Renal pelvis (tissue), 12 donors: ENCODE measurements at places on chromosomes 2 and 18. TPM values are rescaled to one million over a fixed set of nuclear protein-coding genes. Genes with fewer than 3 reads are reported as not detected.

- DNase-seq: no peak
Measured at GRCh38 chr2:197075754-197076337, 149.3 kb upstream of the PGAP1 start.

DNA sequence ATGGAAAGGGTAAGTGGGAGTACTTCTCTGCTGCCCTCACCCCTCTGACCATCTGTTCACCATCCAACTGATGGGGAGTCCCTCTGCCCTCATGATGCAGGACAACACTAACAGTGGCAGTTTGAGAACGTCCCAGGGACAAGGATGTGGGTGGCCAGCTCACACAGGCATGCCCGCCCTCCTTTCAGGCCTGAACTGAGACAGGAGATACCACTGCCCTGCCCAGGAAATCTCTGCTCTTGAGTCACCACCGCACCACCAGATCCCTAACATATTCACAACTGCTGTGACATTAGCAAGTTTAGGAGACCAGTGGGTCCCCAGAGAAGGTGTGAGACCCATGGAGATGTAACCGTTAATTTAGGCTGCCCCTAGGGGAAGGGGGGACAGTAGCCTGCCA, 66.2 kb downstream of the TRAPPC8 start:
- no peak for DNase-seq

- no peak for DNase-seq
Measured at GRCh38 chr2:112625474-112626114, 20.1 kb upstream of the SLC20A1 start.

The COL6A3 gene
- 262 TPM for polyA plus RNA-seq

- DNase-seq: no peak
Measured at GRCh38 chr2:62457556-62457955, 48.4 kb downstream of the TMEM17 start.

The TCF7L1 gene
- 62.1 TPM for polyA plus RNA-seq

The SCN2A gene
- polyA plus RNA-seq: 1.3 TPM

The UNC80 gene
- polyA plus RNA-seq: 1.3 TPM

DNA sequence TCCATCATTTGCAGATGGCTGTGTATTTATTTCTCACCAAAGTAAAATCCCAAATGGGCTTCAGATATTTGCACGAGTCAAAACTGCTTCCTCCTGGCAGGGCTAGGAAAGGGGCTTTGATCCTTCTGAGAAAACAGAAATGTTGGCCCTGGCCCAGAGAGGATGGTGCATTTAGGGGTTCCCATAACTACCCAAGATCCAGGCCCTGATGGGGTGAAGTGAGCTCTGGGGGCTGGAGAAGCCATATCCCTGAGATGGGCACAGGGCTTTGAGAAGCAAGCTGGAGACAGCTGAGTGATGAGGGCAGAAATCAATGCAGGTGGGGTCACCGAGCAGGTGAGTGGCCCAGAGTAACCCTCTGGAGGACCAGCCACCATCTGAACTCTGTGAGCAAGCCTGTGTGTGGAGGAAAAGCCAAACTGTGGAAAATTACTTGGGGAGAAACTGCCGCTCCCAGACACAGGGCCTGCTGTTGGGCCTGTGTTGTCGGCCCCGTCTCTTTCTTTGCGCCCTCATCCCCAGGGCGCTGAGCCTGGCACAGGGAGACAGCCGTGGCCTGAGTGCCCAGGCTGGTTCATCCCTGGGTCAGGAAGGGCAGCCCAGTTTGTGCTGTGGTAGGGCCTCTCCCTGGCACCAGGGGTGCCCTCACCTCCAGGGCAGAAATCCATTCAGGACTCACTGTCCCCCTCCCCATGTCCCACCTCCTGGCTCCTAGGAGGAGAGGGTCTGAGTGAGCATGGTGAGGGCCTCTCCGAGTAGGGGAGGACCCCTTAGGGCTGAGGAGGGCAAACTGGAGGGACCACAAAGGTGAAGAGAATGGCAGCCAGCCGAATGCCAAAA, 167.8 kb upstream of the HAAO start:
- no peak for DNase-seq

The NCKAP5 gene
- 6.2 TPM for polyA plus RNA-seq

The TUBB6 gene
- 61.3 TPM for polyA plus RNA-seq

The MOB1A gene
- polyA plus RNA-seq: 98.9 TPM

The RAMP1 gene
- polyA plus RNA-seq: 4.1 TPM

- no peak for DNase-seq
Measured at GRCh38 chr2:205780645-205781044, 98.3 kb downstream of the NRP2 start.

GRCh38 chr2:221109552-221109951, 462.6 kb downstream of the EPHA4 start:
- DNase-seq: no peak

The ALLC gene
- not detected for polyA plus RNA-seq

DNA sequence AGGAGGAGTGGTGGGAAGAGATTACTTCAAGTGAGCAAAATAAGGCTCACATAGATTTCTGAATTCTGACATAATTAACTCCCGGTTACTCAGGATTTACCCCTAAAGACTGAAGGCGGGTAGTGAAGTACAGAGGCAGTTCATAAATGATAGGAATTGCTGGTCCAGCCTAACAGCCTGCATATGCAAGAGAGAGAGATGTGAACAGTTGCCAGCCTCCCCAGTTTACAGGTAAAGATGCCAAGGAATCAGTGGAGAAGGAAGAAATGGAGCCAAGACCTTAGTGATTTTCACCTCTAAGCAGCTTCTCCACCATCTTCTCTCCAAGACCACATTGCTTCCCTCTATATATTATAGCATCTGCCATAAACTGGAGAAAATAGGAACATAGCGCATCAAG, 91.8 kb upstream of the THUMPD2 start:
- no peak for DNase-seq

DNA sequence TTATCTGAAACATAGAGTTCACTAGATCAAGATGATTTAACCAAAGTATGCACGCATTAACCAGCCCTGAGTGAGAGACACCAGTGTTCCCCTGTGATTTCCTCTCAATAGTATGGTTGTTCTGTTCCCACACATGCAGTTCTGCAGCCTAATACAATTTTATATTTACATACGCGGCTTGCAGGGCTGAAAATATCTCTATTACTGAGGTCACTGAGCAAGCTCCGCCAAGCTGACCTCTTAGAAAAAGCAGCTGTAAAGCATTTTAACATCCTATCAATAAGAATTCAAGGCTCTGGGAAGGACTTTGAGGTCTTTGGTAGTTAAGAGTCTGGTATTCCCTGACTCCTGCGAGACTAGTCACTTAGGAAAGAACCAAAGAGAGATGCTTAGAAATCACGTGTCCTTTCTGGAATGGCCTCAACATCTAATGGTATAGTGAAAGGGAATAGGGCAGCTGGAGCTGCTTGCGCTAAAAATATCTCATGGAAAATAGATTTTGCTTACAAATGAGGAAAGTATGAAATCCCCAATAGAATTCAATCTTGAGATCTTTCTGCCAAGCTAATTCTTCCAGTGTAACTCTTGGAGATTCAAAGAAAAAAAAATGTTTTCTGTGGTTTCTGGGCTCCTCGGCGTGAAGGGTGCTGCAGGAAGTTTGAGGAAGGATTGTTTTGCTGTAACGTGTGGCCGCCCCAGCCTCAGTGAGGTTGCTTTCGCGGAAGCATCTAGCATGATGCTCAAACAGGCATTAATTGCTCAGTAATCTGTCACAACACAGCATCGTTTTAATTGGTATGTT, 59.2 kb downstream of the DOCK10 start:
- peak; percentile 41 for DNase-seq

- DNase-seq: no peak
Measured at GRCh38 chr2:202373490-202373889, 2.6 kb upstream of the BMPR2 start.

- DNase-seq: peak; percentile 72
Measured at GRCh38 chr2:195898505-195899191, 170.0 kb downstream of the DNAH7 start.

The LONRF2 gene
- 1.9 TPM for polyA plus RNA-seq

DNA sequence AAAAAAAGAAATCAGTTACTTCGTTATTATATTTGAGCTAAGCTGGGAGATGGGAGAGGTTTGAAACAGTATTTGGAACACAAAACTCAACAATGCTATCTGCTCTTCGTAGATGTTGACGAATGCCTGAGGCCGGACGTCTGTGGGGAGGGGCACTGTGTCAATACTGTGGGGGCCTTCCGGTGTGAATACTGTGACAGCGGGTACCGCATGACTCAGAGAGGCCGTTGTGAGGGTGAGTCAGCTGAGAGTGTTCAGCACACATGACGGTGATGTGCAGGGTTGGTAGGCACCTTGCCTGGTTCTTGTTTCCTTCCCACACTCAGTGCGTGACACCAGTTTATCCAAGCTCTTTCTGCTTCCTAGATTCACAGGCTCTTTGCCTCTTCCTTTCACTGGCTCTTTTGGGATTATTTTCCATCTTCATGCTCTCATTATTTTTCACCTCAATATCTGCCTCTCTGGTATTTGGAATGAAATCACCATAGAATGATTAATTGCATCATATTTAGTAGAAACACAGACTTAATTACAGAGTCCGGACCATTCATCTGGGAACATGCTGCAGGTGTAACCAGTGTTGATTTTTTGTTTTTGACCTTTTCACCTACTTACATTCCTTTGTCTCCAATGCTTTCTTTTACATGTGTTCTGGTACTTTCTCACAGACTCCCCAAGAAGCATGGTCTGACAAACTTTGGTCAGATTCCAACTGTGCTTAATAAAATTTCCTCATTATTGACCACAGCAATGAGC, 200.6 kb upstream of the RASGRP3 start:
- no peak for DNase-seq

- no peak for DNase-seq
Measured at GRCh38 chr2:190387422-190387821, 20.7 kb upstream of the MFSD6 start.

The NETO1 gene
- 0.43 TPM for polyA plus RNA-seq

The TSPYL6 gene
- polyA plus RNA-seq: 0.07 TPM

The OTX1 gene
- not detected for polyA plus RNA-seq

DNA sequence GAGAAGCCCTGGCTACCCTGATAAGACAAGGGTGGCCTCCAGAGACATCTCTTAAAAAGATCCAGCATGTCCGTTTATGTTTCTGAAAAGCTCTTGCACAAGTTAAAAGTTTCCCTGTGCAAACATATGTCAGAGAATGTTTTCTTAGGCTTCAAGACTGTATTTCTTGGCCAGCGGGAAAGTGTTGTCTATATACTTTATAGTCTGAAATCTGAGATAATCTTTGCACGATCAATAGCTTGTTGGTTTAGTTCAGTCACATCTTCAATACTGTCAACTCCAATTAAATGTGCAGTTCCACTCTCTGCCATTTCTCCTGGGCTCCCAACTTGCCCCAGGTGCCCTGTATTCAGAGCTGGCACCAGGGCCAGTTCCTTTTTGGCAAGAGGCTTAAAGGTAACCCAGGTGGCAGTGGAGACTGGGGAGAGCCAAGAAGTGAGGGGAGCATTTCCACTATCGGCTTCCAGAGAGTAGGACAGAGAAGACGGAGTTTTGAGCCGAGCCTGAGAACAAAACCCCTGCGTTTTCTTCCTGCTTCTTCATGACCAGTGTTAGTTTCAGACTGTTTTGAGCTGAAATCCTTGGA, 64.4 kb downstream of the ACOXL start:
- DNase-seq: no peak

The GAREM1 gene
- polyA plus RNA-seq: 29.3 TPM

The IL36G gene
- polyA plus RNA-seq: 0.23 TPM

- DNase-seq: no peak
Measured at GRCh38 chr18:79519751-79520477, 124.2 kb downstream of the NFATC1 start.

The FAM161A gene
- 30.4 TPM for polyA plus RNA-seq

- DNase-seq: no peak
Measured at GRCh38 chr2:44889096-44889495, 52.4 kb upstream of the SIX3 start.

The MREG gene
- 19.9 TPM for polyA plus RNA-seq

The RRM2 gene
- polyA plus RNA-seq: 55.9 TPM

DNA sequence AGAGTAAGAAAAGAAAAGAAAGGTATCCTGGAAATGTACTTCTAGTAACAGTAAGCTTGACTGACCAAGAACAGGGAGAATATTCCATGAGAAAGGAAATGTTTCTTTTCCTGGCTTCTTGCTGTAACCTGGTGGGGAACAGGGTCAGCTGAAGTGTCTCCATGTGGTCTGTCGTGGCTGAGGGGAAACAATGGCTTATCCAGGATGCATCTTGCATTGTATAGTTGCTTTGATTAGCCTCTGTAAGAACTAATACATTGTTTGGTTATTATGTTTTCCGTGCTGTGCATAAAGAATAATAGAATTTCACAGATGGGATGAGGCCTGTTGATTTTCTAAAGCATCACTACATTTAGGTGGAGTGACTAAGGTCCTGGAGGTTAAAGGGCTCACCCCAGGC, 4.9 kb downstream of the CREG2 start:
- no peak for DNase-seq

- DNase-seq: no peak
Measured at GRCh38 chr2:48530033-48530811, at the start of gene STON1. Gene STON1 (plus strand): TSS chr2:48530154. CDS start chr2:48580634, 50,480 bp downstream.

The NGEF gene
- polyA plus RNA-seq: 2.7 TPM

DNA sequence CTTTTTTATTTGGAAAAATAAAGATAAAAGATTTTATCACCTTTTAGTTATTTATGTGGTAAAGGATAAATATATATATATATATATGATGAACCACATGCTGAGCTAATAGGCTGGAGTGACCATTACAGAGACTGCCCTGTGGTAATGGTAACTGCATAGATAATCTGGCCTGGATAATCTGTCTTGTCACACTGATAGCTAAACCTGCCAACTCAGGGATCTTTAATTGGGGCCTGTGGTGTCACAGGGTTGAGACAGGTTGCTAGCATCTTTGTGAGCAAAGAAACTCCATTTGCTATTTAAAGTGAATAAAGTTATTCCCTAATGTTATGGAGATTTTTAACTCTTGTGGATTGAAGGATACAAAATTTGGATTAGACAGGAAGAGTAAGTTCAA, 203.0 kb downstream of the PHLPP1 start:
- DNase-seq: no peak

DNA sequence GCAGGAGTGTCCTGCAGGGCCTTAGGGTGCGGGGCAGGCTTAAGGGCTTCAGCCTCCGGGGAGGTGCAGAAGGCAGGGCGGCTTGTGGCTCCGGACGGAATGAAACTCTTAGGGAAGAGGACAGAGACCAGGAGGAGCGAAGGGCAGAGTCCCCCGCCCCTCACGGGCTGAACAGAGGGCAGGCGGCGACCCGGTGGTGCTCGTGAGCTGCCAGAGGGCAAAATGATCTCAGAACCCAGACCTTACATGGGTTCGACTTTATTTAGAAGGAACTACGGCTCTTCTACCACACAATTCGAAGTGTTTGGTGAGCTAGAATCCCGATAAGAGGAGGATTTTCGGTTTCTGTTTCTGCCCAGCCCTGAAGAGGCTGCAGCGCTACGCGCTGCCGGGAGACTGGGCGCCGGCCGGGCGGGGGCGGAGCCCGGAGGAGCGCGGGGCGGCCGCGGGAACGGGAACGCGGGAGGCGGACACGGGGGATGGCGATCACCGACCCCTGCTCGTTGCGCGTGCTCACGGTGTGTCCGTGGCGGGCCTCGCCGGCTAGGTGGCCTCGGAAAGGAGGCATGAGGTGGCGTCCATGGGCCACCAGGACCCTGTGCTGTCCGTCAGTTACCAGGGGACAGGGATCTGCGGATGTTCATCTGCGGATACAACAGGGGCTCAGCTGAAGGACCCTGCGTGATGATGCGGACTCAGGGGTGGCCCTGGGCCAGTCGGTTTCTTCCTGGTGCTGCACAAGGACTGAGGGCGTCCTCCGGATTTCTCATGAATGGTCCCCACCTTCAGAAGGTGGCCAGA, 4.2 kb upstream of the SP100 start:
- peak; percentile 54 for DNase-seq
